Activated T-helper 2 cell treated with anti-CD3 and anti-CD28 coated beads, Interferon-gamma antibody, Interleukin-2, Interleukin-4, amounts not matched to agents 10 μg/mL and 5 μg/mL and 100 μg/mL, durations not matched to agents 14 hours and 24 hours and 36 hours (primary cell): ENCODE measurements at places on chromosomes 5 and 9. TPM values are rescaled to one million over a fixed set of nuclear protein-coding genes. Genes with fewer than 3 reads are reported as not detected.
A peak's percentile ranks its signal among the peaks of the same experiment; 100 is the strongest.

ELOVL7 gene
- total RNA-seq, result 0.68 and 0.90 TPM in 2 replicates

KIF4B gene
- 0.07 TPM in 1 of 2 replicates, not detected in the other for total RNA-seq

CD74 gene
- 445 and 452 TPM in 2 replicates for total RNA-seq

FAM219A gene
- total RNA-seq, result 17.3 and 19.7 TPM in 2 replicates

CDH10 gene
- total RNA-seq, result not detected in 2 replicates

ZNF879 gene
- total RNA-seq, result 1.9 and 2.3 TPM in 2 replicates

PCDHGA8 gene
- 0.07 and 0.23 TPM in 2 replicates for total RNA-seq

DTWD2 gene
- 2.3 and 2.9 TPM in 2 replicates for total RNA-seq

DNA sequence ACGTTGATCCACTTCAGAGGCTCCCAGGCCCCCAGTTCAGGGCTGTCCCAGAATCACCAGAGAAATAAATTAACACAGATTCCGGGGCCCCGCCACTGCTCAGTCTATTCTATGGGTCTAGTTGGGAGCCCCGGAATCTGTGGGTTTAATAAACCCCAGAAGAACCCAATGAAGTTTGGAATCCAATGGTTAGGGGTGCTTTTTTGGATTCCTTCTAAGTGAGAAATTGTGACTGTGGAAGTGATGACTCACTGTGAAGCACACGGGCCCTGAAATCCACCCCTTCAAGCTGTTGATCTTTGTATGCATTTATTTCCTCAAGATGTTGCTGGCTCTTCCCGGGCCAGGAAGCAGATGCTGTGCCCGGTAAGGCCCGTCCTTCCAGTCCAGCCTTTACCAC lies 57.3 kb upstream of the SLC28A3 start:
- no peaks in the 10 kb centered on the region for H3K27me3 ChIP-seq
- H3K27ac ChIP-seq, result no peak overlapping the region
- DNase-seq, result no peak
- no peaks in the 10 kb centered on the region for H3K4me1 ChIP-seq

GRCh38 chr5:179610903-179611265 lies 12.6 kb downstream of the HNRNPH1 start:
- no peak overlapping the region for H3K27ac ChIP-seq
- H3K27me3 ChIP-seq, result no peaks in the 10 kb centered on the region
- H3K4me1 ChIP-seq, result peaks cover 41% of the 10 kb centered on the region
- H3K36me3 ChIP-seq, result peaks cover 79% of the 10 kb centered on the region
- H3K4me3 ChIP-seq, result no peak overlapping the region

DNA sequence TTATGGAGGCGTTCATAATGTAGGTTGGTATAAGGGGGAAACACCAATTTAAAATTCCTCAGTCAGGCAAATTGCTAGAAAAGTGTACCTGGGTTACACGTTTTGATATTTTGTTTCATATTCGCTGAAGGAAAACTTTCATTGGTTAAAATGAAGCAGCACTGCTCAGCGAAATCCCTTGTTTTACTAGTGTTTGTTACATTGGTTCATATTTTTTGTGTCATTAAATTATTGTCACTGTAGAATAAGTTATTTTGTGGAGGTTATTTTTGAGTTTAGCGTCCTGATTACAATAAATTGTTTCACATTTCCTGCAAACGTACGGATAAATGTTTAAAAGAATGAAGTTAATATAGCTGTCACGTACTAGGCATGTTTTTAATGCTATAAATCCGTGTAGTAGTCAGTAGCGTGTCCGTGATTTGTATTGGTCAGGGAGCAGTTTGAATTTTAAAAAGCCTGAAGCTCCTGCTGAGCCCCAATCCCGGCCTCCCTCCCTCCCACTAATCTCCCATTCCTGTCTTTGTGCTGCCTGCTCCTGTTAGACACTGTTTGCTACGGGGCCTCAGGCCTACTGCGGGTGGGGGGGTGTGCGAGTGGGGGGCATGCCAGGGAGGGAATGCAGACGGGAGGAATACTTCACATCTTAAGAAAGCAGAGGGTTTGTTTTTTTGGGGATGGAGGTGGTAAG lies 2.0 kb downstream of the NIPBL start:
- peak overlapping the region; percentile 97 for H3K27ac ChIP-seq
- peaks cover 36% of the 10 kb centered on the region for H3K4me1 ChIP-seq
- H3K4me3 ChIP-seq, result peak overlapping the region; percentile 87
- H3K36me3 ChIP-seq, result peaks cover 19% of the 10 kb centered on the region
- H3K27me3 ChIP-seq, result no peaks in the 10 kb centered on the region

GRCh38 chr5:119036101-119036762 lies 34.7 kb upstream of the DMXL1 start:
- no peak for DNase-seq
- no peak overlapping the region for H3K4me3 ChIP-seq
- H3K36me3 ChIP-seq, result no peaks in the 10 kb centered on the region
- H3K27me3 ChIP-seq, result no peaks in the 10 kb centered on the region
- H3K27ac ChIP-seq, result no peak overlapping the region

DNA sequence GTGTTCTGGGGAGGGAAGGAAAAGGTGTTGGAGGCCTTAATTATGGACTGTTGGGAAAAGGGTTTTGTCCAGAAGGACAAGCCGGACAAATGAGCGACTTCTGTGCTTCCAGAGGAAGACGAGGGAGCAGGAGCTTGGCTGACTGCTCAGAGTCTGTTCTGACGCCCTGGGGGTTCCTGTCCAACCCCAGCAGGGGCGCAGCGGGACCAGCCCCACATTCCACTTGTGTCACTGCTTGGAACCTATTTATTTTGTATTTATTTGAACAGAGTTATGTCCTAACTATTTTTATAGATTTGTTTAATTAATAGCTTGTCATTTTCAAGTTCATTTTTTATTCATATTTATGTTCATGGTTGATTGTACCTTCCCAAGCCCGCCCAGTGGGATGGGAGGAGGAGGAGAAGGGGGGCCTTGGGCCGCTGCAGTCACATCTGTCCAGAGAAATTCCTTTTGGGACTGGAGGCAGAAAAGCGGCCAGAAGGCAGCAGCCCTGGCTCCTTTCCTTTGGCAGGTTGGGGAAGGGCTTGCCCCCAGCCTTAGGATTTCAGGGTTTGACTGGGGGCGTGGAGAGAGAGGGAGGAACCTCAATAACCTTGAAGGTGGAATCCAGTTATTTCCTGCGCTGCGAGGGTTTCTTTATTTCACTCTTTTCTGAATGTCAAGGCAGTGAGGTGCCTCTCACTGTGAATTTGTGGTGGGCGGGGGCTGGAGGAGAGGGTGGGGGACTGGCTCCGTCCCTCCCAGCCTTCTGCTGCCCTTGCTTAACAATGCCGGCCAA lies 19.1 kb downstream of the PTGES2 start:
- H3K27me3 ChIP-seq, result no peaks in the 10 kb centered on the region
- H3K4me1 ChIP-seq, result peaks cover 3% of the 10 kb centered on the region
- no peak for DNase-seq
- no peak overlapping the region for H3K27ac ChIP-seq
- peaks cover 49% of the 10 kb centered on the region for H3K36me3 ChIP-seq

DNA sequence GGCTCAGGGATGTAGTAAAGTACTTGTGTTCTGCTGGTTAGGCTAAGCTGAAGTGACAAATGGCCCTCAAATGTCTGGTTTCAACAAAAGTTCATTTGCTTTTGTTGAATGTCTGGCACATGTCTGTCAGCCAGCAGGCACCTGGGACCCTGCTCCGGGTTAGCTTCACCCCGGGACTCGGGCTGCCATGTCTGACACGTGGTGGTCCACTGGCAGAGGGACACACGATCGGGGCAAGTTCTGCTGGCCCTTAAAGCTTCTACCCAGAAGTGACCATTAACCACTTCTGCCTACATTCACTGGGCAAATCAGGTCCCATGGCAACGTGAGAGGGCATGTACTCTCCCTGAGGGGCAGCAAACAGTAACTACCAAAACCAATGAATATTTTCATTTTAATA lies 23.8 kb downstream of the POLR1E start:
- DNase-seq, result no peak
- peaks cover 12% of the 10 kb centered on the region for H3K36me3 ChIP-seq
- no peaks in the 10 kb centered on the region for H3K27me3 ChIP-seq
- no peak overlapping the region for H3K27ac ChIP-seq
- no peak overlapping the region for H3K4me3 ChIP-seq

DNA sequence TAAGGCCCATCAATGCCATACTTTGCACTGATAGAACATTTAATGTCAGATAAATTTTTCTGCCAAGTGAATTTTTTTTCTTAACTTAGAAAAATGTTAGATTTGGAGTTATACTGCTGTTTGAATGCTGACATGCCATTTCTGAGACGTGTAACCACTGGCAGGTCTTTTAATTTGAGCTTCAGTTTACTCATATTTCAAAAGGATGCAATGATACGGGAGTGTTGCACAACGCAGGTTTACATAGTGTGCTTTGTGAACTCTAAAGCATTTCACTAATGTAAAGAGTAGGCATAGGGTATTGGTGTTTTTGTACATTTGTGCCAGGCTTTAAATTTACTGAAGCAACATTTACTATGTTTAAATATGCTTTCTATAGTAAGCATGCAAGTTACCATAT lies 4.2 kb downstream of the ZBTB43 start:
- no peaks in the 10 kb centered on the region for H3K27me3 ChIP-seq
- no peak for DNase-seq
- H3K4me3 ChIP-seq, result no peak overlapping the region
- H3K36me3 ChIP-seq, result peaks cover 44% of the 10 kb centered on the region

DNA sequence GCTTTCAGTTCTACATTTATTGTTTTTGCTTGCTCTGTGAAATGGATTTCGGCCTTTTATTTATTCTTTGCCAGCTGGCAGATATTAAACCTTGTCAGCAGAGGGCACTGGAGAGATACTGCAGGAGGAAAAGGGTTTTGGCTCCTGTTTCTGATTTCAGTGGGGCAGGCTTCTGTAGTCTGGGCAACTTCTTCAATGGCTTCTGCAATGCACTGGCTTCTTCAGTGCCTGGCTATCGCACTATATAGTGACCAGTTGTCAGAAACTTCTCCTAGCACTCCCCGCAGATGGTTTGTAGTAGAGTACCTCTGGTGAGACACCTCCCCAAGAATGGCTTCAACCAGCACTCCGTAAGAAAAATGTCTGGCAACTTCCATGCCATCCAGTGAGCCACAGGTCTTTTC lies 3.2 kb upstream of the NFX1 start:
- H3K4me1 ChIP-seq, result peaks cover 17% of the 10 kb centered on the region
- peak overlapping the region; percentile 59 for H3K27ac ChIP-seq
- peaks cover 2% of the 10 kb centered on the region for H3K27me3 ChIP-seq
- H3K4me3 ChIP-seq, result no peak overlapping the region

DNA sequence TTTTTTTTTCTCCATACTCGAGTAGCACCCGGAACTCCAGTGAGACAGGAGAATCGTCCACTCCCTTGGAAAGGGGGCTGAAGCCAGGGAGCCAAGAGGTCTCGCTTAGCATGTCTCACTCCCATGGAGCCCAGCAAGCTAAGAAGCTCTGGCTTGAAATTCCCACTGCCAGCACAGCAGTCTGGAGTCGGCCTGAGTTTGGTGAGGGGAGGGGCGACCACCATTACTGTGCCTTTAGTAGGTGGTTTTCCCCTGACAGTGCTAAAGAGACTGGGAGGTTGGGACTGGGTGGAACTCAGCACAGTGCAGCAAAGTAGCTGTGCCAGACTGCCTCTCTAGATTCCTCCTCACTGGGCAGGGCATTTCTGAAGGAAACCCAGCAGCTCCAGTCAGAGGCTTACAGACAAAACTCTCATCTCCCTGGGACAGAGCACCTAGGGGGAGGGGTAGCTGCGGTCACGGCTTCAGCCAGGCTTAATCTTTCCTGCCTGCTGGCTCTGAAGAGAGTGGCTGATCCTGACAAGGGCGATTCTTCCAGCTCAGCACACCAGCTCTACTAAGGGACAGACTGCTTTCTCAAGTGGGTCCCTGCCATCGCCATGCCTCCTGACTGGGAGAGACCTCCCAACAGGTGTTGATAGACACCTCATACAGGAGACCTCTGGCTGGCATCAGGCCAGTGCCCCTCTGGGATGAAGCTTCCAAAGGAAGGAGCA lies 414.5 kb upstream of the ZNF608 start:
- no peaks in the 10 kb centered on the region for H3K4me1 ChIP-seq
- DNase-seq, result no peak
- H3K4me3 ChIP-seq, result no peak overlapping the region
- H3K36me3 ChIP-seq, result no peaks in the 10 kb centered on the region

GRCh38 chr5:176633598-176633997 lies 3.1 kb downstream of the EIF4E1B start:
- H3K4me1 ChIP-seq, result peaks cover 9% of the 10 kb centered on the region
- no peak for DNase-seq
- H3K27me3 ChIP-seq, result peaks cover 71% of the 10 kb centered on the region
- no peak overlapping the region for H3K27ac ChIP-seq
- H3K36me3 ChIP-seq, result no peaks in the 10 kb centered on the region
- H3K4me3 ChIP-seq, result no peak overlapping the region

DNA sequence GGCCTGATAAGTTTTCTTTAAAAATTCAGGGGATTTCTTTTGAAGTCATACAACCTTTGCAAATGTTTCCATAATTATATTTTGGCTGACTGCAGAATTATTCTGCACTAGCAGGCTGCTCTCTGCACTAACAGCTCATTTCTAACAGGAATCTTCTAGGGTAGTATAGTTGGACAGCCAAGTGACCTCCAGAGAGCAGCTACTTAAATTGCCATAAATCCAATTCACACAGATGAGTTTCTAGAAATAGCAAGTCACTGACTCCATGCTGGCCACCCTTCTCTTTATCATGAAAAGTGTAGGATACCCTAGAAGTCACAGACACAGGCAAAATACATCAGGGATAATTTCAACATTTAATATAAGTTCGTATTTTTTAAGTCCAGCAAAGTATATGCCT lies 110.9 kb upstream of the TARS1 start:
- no peaks in the 10 kb centered on the region for H3K4me1 ChIP-seq
- H3K27me3 ChIP-seq, result no peaks in the 10 kb centered on the region
- no peak overlapping the region for H3K4me3 ChIP-seq
- DNase-seq, result no peak

- H3K4me3 ChIP-seq, result no peak overlapping the region
- H3K27ac ChIP-seq, result no peak overlapping the region
- DNase-seq, result no peak
- no peaks in the 10 kb centered on the region for H3K36me3 ChIP-seq
- peaks cover 11% of the 10 kb centered on the region for H3K27me3 ChIP-seq
These were observed 3.5 kb upstream of the WDR38 start for GRCh38 chr9:124849801-124850200.

- no peak for DNase-seq
- no peaks in the 10 kb centered on the region for H3K36me3 ChIP-seq
- H3K27ac ChIP-seq, result no peak overlapping the region
- H3K4me3 ChIP-seq, result no peak overlapping the region
- H3K4me1 ChIP-seq, result peaks cover 2% of the 10 kb centered on the region
- H3K27me3 ChIP-seq, result no peaks in the 10 kb centered on the region
These were observed 72.2 kb downstream of the SNX18 start for GRCh38 chr5:54589786-54590185.

GRCh38 chr9:73056245-73056644 lies 95.4 kb upstream of the ANXA1 start:
- no peak overlapping the region for H3K27ac ChIP-seq
- H3K4me1 ChIP-seq, result no peaks in the 10 kb centered on the region
- no peak for DNase-seq
- H3K36me3 ChIP-seq, result no peaks in the 10 kb centered on the region

- no peak overlapping the region for H3K4me3 ChIP-seq
- H3K27me3 ChIP-seq, result no peaks in the 10 kb centered on the region
- no peaks in the 10 kb centered on the region for H3K36me3 ChIP-seq
- no peak overlapping the region for H3K27ac ChIP-seq
- DNase-seq, result no peak
- peaks cover 56% of the 10 kb centered on the region for H3K4me1 ChIP-seq
These were observed 72.8 kb downstream of the MAPKAP1 start for GRCh38 chr9:125634040-125634717.

GRCh38 chr9:75228893-75229292 lies 140.6 kb downstream of the OSTF1 start:
- H3K4me3 ChIP-seq, result no peak overlapping the region
- no peaks in the 10 kb centered on the region for H3K36me3 ChIP-seq
- DNase-seq, result no peak
- no peak overlapping the region for H3K27ac ChIP-seq
